Hepatic stellate cell (primary cell): ENCODE measurements at places on chromosomes 2 and 18.

- peak; percentile 55 for DNase-seq
Measured at GRCh38 chr2:27622921-27623384, 5.9 kb downstream of the CCDC121 start.

DNA sequence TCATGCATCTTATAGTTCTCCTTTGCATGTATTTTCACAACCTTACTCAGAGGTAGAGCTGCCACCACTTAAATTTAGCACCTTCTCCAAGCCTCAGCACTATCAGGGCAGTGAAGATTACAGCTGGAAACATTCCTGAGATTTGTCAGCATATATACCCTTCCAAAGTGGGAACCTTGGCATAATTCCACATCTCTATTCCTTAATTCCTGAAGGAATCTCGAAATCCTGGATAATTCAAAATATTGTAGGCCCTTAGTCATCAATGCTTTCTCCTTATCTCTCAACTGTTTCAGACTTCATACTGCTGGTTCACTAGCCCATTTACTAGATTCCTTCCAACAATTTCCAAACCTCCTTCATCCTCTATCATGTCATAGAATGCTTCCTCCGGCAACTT, 87.4 kb downstream of the ITSN2 start:
- no peak for DNase-seq

GRCh38 chr2:187438455-187438854, 9.6 kb downstream of the CALCRL start:
- DNase-seq = no peak

DNA sequence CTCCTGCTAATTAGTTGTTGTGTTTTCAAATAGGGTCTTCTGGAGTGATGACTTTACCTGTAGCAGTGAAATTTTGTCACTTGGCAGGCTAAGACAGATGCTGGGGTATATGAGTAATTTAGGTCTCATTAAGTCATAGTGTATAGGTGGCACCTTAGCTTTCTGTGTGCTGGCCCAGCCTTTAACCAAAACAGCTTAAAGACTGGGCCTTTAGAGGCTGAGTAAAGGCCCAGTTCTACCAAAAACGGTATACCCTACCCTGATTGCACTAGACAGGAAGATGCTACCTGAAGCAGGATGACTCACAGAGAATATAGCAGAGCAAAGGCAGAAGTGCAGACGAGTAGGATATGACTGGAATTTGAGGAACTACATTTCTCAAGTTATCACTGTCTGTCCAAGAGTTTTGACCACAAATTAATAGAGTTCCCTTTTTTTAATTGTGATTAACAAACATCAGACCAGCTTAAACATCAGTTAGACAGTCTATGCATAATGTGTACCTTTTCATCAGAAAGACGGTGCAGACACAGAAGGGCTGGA, 337.9 kb upstream of the SALL3 start:
- no peak for DNase-seq

DNA sequence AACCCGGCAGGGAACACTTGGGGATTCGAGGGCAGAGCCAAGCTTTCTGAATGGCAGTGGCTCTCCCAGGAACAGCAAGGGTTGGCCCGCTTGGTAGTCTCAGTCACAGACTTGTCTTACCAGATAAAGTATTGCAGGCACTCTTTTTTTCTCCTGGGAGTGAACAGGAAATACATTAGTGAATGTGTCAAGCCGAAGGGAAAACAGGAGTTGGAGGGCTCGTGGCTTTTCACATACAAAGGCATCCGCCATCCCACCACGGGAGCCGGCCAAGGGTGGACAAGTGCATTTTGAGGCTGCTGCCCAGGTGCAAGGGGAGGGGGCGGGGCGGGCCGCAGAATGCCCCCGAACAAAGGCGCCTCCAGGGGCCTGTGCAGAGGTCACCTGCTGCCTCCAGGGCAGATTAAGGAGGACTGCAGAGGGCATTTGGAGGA, 163.3 kb upstream of the SIX3 start:
- peak; percentile 50 for DNase-seq

- no peak for DNase-seq
Measured at GRCh38 chr2:153072077-153072476, 353.7 kb downstream of the ARL6IP6 start.

DNA sequence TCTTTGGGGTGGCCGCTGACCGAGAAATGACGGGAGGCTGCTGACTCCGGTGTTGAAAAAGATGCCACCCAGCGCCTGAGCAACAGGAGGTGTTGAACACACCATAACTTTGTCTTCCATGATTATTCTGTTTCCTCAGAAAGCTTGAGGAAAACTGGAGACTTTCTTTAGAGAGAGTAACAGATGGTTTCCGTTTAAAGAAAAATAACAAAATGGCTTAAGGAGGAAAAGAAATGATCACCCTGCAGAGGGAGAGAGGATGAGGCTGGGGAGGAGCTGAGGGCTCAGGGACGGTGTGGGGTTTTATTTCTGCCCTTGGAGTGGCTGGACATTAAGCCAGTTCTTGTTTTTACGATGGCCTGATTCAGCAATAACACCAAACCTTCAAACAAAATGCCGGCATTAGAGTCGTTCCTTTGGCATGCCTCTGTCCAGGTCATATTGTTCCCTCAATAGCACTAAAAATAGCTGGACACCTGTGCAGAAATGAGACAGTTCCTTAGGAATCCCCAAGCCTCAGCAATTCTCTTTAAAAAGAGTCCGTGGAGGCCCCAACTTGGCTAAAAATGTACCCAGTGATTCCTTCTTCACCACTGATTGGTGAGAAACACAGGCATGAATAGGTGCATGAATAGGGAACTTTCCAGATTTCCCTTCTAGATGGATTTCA, 182.4 kb downstream of the ALPK2 start:
- DNase-seq = no peak

DNA sequence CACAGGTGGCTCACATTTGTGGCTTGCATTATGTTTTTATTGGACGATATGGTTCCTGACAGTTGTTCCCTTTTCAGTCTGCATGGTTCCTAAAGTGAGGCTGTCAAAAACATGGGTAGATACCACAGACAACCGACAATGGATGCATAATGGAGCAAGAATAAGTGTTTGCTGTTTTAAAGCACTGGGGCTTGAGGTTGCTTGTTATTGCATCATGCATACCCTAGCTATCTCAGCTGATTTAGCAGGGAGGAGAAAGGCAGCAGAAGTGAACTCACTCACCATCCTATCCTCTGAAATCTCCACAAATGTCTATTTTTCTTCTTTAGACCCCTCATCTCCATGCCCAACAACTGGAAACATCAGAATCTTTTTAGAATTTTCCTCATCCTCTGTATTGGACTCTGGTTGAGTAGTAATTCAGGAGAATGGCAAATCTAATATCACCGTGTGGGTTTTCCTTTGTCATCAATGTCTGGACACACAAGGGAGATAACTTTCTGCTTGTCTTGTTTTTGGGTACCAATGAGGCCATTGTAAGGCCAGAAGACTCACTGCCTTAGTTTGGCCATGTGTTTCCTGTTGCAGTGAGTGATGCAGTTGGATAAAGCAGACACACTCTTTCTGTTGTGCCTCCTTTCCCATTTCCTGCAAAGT, 46.7 kb downstream of the FBXO48 start:
- DNase-seq = no peak

GRCh38 chr2:19478409-19478808, 120.0 kb upstream of the OSR1 start:
- DNase-seq = no peak

GRCh38 chr2:381181-381580, 93.3 kb upstream of the ALKAL2 start:
- DNase-seq = no peak

GRCh38 chr2:8486141-8486540, 195.7 kb upstream of the ID2 start:
- DNase-seq = no peak

GRCh38 chr2:175576875-175577274, 395.4 kb upstream of the ATP5MC3 start:
- no peak for DNase-seq

GRCh38 chr18:8749492-8749891, 44.1 kb downstream of the MTCL1 start:
- no peak for DNase-seq

DNA sequence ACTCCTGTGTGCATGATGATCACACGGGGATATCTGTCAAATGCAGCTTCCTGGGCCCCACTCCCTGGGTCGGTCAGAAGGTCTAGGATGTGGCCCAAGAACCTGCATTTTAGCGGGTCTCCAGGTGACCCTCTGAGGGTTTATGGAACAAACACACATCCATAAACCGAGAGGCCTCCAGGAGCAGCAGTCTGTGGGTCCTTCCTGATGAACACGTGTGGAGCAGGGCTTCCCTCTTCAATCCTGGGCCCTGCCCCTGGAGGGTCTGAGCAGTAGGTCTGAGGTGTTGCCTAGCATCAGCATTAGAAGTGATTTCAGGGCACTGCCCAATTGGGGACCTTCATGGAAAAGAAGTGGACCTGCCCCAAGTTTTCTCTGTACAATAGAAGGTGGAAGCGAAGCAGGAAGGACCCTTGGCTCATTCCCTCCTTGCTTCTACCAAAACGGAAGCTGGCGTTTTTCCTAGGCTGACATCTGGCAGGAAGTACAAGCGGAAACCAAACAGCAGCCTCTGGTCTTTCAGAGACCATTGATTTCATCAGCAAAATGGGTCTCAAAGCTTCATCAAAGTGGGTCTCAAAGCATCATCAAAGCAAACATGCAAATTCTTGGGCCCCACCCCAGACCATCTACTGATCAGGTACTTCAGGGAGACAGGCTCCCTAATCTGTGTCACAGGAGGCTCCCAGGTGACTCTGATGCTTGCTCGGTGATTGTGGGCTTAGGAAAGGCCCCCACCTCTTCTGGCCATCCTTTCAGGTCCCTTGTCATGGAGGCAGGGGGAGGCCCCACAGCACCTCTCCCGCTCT, 30.7 kb downstream of the INO80C start:
- DNase-seq = no peak

DNA sequence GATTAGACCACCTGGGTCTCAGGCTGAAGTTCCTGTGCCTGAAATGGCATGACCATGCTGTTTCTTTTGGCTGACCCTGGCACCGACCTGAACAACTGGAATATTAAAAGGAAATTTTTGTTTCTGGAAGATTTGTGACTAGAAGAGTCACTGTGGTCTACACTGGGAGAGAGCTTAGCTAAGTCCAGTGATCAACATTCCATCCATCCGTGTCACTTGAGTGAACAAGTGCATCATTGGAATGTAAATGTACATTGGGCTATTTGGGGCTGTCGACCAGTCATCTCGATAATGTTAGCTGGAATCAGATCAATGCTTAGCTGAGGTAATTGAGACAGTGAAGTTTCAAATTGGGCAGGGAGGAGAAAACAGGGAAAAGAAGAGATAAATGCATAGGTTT, 95.4 kb upstream of the CCDC85A start:
- DNase-seq = peak; percentile 17

- no peak for DNase-seq
Measured at GRCh38 chr2:233353101-233353768, 1.1 kb upstream of the DGKD start.

DNA sequence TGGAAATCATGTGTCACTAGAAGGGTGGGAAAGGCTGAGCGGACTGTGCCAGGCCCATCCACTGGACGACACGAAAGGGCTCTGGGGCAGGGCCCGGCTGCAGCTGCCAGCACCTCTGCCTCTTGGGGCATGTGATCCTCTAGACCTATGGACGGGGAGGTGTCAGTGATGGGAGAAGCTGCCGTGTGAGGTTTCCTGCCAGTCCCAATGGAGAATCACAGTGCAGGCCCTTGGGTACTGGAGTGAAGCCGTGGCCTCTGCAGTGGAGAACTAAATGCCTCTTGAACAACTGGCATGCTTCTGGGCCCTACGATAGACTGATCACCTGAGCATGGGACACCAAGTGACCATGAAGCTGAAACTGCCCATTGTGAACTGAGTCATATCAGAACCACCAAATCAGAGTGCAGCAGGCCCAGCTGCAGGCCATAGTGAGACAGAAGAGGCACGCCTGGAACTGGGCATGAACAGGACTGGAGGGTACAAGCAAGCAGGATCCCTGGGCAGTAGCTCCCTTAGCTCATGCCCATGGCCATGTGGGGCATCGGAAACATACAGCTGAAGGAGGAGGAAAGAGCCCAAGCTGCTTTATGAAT, 18.8 kb upstream of the RHOB start:
- DNase-seq = no peak

DNA sequence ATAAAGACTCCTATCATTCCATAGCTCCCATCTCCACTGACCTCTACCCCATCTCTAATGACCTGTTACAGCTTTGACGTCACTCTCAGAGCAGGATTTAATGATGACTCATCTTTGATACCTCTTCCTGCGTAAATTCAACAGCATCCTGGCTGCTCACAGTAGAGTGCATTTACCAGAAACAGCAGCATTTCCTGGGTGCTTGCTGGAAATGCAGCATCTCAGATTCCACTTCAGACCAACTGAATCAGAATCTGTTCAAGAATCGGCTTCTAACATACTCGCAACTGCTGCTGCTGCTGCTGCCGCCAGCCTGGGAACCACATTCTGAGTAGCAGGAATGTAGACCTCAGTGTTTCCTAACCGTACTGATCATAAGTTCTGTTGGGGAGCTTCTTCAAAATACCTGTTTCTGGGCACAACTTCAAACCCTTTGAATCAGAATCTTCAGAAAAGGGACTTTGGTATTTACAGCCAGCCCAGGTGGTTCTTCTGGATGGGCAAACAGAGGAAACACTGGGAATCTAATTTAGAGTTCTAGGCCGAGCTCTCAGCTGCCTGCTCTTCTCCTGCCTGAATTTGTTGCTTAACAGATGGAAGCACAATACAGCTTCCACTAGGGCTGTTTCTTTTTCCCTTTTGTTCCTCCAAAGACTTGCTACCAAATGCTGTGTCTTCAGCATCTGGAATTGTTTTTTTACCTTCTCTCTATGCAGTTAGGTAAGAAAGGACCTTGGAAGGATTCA, 241.4 kb downstream of the NCKAP5 start:
- peak; percentile 29 for DNase-seq

DNA sequence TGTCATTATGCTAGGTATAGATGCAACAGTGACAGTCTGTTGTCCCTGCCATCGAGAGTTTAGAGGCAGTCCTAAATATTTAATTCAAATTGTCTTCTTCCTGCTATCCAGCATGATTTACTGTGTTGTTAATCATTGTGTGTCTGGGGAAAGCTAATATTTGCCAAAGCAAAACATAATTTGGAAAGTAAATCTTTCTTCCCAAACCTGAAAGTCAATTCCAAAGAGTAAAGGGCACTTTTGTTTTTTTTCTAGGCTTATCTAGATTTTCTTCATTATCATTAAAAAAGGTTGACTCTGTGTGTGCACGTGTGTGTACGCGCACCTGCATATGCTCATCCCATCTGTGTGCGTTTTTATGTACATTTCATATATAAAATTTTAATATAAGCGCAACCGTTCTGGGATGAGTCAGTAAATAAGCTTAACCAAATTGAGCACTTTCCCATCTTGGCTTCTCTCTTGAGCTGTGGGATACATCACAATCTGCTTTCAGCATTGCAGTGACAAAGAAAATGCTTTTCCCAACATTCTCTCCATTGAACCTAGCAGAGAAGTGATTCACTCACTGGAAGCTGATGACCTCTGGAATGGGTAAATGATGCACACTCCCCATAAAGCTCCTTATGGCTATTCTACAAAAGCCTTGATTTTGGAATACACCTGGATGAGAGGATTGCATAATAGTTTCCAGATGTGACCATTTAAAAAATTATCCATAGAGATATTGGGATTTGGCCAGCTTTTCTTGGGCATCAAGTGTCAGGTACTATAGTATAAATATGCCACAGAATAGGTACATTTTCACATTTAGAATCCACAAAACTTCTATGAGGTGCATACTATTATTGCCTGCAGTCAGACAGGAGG, 488.4 kb downstream of the ADCYAP1 start:
- no peak for DNase-seq
